HT1080 (cell line): ENCODE measurements at places on chromosomes 2 and 18.
A peak's percentile ranks its signal among the peaks of the same experiment; 100 is the strongest.

DNA sequence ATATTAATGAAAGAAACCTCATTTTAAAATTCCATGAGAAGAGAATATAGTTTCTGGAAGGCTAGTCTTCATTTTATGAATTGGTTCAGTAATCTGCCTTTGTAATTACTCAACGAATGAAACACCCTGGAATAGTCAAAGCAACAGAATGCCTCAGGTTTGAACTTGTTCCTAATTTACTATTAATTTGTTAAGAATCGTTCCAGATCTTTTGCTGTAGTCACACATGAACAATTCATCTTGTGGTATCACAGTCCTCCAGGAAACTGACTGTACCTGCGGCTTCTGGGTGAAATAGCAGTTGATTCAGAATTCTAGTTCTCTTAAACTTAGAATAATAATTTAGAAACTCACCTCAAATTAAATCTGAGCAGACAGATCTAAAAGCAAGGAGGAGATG is 282.7 kb upstream of the MAP2 start:
- DNase-seq = no peak

DNA sequence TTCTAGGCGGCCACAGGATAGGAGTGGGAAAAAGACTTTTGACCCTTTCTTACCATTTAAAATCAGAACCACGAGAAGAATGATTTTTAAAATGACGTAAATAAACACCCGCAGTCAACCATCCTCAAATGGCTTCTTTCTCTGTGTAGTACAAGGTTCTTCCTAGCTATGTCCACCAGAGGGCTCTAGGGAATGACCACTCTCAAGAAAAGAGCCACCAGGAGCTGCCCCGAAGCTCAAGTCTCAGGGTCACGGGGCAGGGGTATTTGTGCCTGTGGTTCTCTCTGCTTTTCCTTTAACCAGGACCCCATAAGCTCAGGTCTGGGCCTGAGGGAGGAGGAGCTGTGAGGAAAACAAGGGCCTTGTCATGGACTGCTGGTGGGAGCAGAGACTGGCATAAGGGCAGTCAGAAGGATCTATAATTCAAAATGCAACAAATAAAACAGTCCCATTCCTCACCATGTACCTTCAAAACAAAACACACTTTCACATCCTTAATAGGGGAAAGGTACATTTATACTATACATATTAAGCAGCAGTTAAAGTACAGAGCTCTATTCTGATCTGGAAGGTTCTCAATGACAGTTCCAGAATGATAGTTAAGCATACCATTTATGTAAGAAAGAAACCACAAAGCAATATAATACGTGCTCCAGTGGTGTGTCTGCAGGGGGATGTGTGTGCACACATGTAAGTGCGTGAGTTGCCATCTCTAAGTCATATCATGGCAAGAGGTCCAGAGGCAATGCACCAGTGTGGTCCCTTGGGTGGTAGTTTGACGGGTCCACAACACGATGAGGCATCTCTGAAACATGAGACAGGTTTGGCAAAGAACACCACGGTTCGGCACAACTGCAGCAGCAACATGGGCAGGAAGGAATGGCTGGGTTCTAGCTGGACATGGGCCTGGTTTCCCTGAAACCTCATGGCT is 18.6 kb downstream of the LYPD1 start:
- DNase-seq = peak; percentile 46

DNA sequence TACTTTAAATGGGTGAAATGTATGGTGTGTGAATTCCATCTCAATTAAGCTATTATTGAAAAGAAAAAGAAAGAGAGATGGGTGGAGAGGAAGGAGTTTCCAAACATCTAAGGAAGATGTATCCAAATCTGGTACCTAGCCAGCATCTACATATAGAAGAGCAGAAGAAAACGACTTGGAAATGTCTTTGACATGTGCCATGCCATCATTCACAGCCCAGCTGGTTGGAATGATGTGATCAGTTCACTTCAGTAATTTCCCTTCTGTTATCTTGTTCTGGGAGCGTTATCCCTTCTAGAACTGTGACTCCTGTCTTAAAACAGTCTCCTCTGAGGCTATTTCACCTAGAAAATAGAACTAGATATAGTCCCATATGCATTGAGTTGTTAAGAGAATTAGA is 312.8 kb upstream of the GYPC start:
- no peak for DNase-seq

DNA sequence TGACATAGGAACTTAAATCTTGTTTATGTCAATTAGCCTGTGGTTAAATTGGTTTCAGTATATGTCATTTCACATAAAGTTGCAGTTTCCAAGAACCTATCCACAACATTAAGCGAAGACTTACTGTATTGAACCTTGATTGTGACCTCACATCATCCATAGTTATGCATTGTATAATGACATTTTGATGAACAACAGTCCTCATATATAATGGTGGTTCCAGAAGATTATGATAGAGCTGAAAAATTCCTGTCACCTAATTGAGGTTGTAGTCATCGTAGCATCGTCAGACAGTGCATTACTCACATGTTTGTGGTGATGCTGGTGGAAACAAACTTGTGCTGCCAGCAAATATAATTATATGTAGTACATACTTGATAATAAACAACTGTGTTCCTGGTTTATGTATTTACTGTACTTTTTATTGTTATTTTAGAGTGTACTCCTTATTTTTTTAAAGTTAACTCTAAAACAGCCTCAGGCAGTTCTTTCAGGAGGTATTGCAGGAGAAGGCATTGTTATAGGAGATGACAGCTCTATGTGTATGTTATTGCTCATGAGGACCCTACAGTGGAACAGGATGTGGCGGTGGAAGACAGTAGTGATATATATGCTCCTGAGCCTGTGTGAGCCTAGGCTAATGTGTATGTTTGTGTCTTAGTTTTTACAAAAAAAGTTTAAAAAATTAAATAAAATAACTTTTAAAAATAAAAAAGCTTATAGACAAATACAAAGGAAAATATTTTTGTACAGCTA is 56.6 kb downstream of the UBE2E3 start:
- peak; percentile 55 for DNase-seq

DNA sequence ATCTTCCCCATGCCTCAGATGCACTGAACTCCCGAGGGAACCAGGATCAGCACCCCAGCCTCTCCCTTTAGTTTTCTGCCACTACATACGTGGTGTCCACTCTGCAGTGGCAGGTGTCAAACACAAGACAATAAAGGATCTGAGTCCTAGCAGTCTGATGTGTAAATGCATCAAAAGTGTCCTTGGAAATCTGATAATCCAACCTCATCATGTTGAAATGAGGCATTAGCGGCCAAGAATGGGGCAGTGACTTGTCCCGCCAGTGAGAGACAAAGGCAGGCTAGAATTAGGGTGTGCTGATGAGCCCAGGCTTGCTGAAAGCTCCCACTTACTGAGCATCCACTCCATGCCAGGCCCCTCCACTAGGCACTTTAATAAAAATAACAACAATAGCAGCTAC is 52.9 kb downstream of the EN1 start:
- no peak for DNase-seq

- DNase-seq = peak; percentile 32
Measured at GRCh38 chr2:176001281-176001915, 669 bp downstream of the LNPK start.

- no peak for DNase-seq
Measured at GRCh38 chr2:135586148-135586547, 54.9 kb downstream of the R3HDM1 start.

DNA sequence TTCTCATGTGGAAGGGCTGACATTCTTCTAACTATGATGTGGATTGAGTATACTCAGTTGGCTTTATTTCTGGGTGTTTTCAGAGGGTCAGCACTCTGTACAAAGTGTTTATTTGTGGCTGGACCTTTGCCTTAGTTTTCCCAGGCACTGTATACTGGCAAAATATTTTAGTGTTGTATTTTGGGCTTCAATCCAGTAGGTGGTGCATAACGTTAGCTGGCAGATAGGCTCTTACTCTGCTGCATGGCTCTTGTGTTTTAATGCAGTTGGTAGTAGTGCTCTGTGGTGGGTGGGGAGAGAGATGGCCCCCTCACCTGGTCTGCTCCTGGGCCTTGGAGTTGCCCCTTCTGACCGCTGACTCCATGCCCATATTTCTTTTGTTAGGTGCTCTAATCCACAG is 75.6 kb upstream of the REG3A start:
- no peak for DNase-seq

GRCh38 chr18:75441896-75442295 is 14.4 kb upstream of the SMIM21 start:
- DNase-seq = no peak

DNA sequence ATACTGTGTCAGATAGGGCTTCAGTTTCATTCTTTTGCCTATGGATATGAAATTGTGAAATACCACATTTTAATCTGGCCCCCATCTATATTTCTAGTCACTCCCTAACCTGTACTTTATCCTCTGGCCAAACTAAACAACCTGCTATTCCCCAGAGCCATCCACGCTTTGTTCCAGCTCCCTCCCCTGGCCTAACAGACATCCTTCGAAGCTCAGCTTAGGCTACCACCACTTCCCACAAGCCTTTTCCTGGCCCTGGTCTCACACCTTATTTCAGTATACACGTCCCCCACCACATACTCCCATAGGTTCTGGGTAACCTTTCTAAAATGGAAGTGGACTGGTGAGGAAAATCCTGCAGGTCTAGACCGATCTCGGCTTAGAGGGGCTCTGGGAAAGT is 55.4 kb downstream of the MAP4K3 start:
- DNase-seq = no peak

- no peak for DNase-seq
Measured at GRCh38 chr18:56982766-56983165, 164.1 kb upstream of the BOD1L2 start.

DNA sequence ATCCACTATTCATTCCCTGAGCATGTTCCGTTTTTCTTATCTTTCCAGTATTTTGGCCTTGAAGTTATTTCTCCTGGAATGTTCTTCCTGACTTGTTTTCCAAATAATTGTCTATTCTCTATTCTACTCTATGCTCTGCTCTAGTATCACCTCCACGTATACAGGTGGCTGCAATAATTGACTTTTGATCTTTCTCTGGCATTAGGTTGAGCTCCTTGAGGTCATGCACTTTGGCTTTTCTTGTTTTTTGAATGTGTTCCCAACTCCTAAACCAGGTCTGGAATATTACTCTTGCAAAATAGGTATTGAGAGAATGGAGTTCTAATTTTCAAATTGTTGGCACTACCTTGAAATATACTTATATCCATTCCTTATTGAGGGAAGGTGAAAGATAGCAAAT is 550.4 kb downstream of the CNTNAP5 start:
- no peak for DNase-seq

DNA sequence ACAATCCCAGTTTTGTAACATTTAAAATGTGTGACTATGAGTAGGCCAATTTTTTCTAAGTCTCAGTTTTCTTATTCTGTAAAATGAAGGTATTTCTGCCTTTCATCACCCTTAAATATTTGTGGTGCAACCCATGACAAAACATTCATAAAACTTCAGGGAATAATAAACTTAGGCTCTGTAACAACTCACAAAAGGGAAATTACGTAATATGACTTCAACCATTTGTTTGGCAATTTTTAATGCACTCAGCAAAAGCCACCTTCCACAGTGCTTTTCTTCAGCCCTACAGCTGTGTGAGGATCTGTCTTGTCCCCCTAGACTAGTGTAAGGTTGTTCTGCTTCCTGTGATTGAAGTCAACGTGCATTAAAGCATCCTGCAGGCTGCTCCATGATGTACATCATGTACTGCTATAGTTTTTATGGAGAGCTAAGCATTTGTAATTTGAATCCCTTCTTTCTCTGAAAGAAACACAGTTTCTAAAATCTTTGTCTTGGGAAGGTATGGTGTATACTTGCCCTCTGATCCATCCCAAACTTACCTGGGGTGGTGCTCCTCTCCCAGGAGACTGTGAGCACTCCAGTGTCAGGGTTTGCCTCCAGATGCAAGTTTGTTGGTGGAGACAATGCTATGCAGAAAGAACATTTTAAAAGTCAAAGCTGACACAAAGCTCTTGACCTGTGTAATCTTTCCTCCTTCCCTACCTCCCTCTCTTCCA is 39.1 kb downstream of the FN1 start:
- peak; percentile 22 for DNase-seq

DNA sequence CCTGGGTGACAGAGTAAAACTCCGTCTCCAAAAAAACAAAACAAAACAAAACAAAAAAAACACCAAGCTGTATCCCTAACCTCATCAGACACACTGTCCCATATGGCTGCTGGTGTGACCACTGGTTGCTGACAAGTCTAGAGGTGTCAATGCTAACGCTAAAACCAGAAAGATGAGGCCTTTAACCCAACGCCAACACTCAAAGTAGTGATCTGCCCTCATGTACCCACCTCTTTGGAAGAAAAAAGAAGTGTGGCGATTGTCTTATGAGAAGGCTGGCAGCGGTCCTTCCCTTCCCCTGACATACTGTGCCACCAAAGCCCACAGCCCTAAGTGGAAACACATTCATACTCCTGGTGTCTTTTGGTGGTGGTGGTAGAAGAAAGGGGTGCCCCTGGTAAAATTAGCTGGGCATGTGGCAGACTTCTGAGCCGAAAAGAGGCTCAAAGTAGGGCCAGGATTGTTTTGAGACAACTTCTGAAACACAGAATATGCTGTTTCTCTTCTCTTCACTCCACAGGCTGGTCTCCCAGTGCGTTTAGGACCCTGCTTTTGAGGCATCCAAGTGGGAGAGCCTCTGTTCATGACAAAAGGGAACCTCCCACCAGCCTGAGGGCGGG is 9.8 kb downstream of the SERTAD2 start:
- no peak for DNase-seq

- DNase-seq = no peak
Measured at GRCh38 chr18:45464619-45465018, 150.7 kb upstream of the SLC14A2 start.

DNA sequence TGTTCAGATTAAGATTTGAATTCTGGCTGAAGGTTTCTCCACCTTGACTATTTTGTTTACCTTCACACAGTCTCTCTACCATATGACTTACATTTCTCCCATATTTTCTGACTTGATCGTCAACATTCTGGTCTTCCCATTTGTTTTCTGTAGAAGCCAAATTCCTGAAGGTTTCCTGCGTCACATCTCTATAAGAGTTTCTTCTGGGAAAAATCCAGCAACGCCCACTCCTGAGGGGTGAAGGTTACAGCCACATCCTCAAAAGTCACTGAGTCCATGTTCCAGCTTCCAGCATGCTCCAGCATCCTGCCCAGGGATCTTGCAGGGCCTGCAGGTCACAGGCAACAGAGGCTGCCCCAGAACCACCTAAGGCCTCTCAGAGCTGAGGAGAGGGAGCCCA is 47.5 kb downstream of the NBEAL1 start:
- no peak for DNase-seq

- peak; percentile 41 for DNase-seq
Measured at GRCh38 chr2:73107211-73107926, 5.4 kb downstream of the RAB11FIP5 start.

- DNase-seq = no peak
Measured at GRCh38 chr2:16090650-16091575, 150.6 kb downstream of the MYCN start.

DNA sequence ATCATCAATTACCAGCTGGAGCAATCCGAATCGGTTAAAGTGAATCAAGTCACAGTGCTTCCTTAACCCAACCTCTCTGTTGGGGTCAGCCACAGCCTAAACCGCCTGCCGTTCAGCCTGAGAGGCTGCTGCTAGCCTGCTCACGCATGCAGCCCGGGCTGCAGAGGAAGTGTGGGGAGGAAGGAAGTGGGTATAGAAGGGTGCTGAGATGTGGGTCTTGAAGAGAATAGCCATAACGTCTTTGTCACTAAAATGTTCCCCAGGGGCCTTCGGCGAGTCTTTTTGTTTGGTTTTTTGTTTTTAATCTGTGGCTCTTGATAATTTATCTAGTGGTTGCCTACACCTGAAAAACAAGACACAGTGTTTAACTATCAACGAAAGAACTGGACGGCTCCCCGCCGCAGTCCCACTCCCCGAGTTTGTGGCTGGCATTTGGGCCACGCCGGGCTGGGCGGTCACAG is 496 bp upstream of the ITGA4 start:
- DNase-seq = peak; percentile 13
